EL (cell line): ENCODE measurements at places on chromosomes 2 and 18.
A peak's percentile ranks its signal among the peaks of the same experiment; 100 is the strongest.

- DNase-seq, result no peak
These were observed 11.1 kb downstream of the MSGN1 start for GRCh38 chr2:17827316-17827715.

- DNase-seq, result no peak
These were observed 11.8 kb downstream of the TBR1 start for GRCh38 chr2:161427664-161428587.

DNA sequence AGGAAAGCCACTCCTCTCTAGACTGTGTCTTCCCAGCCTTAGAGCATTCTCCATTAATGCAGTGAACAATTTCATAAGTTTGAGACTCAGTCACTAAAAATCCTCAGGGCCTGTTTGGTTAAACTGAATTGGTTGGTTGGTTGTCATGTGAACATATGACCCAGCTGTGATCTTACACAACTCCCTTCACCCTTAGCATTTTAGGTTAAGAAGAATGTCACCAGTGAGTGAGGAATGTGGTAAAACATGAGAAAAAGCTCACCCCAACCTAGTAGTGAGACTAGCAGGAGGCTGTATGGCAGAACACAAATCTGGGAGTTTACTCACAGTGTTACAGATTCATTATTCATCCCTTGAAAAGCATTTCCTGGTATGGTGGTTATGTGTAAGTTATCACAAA, 32.4 kb downstream of the LHCGR start:
- DNase-seq, result peak; percentile 73

DNA sequence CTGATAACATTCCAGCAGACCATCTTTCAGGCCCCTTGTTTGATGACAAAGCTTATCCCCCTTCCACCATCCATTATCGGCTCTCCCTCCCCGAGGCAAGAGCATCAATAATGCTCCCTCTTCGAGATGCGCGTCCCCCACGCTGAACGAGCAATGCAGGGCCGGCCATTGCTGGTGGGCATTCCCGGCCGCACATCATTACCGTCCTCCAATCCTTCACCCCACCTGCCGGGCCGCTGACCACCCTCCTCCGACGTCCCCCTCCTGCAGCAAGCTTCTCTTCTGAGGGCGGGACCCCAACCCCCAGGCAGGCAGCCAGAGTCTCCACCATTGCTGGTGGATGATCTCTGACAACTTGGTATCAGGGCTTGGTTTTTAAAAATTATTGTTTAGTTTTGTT, 208.6 kb downstream of the SMAD2 start:
- DNase-seq, result no peak

DNA sequence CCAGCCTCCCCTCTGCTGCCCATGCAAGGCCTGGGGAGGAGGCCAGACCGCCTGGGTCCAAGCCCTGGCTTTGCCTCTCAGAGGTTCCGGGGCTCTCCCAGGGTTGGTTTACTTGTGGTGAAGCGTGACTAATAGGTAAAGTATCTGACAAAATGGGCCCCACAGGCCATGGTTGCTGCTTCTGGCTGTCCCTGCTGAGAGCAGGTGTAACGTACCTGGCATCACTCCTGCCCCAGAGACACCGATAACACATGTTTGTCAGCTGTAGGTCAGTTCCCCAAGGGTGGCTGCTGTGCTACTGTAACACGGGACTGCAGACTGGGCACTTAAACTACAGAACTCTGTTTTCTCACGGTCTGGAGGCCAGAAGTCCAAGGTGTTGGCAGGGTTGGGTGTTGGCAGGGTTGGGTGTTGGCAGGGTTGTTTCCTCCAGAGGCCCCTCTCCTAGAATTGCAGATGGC, 34.1 kb downstream of the ODC1 start:
- DNase-seq, result peak; percentile 66

DNA sequence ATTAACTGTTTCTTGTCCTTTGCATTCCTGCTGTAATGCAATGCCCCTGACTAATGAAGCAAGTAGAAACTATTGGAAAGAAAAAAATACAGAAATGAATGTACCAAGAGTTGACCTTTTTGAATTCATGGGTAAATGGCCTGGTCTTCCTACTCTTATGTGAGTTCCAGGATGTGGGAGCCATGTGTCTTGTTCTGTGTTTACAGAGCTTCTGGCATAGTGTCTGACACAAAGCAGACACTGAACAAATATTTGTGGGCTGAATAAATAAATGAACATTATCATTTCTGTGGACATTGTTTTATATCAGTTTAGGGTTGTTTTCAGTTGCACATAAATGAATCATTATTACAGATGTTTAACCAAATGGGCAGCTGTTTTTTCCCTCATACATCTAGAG, 155.5 kb downstream of the CD8B2 start:
- no peak for DNase-seq

DNA sequence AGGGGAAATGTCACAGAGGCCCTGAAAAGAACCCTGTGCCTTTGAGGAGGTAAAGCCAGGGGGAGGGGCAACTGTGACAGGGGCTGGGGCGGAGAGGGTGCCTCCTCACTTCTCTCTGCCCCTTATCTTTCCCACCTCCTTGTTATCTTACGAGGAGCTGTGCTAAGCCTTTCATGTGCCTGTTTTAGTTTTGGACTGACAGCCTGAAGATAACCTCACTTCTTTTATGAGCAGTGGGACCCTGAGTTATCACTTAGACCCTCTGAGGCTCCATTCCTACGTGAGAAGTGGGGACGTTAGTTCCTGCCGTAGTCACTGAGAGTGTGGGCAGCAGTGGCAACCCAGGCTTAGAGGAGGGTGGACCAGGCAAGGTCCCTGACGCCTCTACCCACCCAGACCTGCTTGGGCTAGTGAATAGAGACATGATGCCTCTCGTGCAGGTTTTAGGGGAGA, 39.5 kb upstream of the LBH start:
- DNase-seq, result no peak

DNA sequence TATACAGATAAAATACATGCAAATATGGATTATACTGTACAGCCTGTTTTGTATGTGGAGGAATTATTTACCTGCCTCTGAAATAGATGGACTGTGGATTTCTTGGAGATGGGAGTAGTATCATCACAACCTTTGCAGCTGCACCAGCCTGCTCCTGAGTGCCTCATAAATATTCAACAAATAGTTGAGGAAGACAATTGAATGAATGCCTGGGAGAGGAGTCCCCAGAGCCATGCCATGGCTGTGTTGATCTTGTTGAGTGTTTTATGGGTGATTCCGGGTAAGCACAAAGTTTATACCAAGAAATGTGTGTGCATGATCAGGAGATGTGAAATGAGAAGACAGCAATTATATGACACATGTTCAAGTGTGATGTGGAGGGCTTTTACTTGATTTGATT, 225.0 kb downstream of the FHOD3 start:
- no peak for DNase-seq

- DNase-seq, result no peak
These were observed 265.4 kb upstream of the HDAC4 start for GRCh38 chr2:239666053-239666854.

DNA sequence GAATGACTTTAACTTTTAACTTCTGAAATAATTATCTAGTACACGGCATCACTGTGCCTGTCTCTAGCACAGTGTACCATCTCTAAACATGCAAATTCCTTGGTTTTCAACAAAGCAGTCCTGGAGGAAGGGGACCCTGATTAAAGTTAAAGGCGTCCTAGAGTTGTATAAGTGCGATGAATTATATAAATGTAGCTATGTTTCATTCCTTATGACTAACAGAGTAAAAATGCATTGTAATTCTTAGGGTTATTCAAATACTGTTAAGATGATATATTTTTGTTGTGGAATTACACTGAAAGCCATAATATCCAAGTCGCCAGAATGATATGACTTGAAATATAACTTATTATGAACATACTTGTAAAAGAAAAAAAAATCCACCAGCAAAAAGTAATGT, 544.9 kb upstream of the LINC00305 start:
- no peak for DNase-seq
